ENCODE measurements at places on chromosomes 16 and 17.

GRCh38 chr16:80948886-80949493 lies 57.7 kb downstream of the CMC2 start:
- no peak for DNase-seq

DNA sequence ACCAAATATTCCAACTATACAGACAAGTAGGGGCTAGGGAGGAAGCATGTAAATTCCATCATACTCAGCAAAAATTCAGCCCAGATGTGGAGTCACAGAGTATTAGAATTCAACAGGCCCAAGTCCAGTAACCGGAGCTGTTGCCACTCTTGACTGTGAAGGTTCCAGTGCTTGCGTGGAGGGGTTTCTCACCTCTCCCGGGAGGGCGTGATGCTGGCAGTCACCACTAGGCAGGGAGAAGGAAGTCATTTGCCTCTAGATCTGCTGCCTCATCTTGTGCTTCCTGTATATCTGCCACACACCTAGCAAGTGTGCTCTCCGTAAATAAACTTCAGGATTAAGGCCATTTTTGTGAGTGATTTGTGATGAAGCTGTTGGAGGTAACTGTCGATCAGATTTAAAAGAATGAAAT lies 1.0 kb upstream of the CKLF start:
- peak; percentile 37 for DNase-seq

GRCh38 chr17:81376946-81377714 lies 18.1 kb upstream of the BAHCC1 start:
- DNase-seq, result no peak

DNA sequence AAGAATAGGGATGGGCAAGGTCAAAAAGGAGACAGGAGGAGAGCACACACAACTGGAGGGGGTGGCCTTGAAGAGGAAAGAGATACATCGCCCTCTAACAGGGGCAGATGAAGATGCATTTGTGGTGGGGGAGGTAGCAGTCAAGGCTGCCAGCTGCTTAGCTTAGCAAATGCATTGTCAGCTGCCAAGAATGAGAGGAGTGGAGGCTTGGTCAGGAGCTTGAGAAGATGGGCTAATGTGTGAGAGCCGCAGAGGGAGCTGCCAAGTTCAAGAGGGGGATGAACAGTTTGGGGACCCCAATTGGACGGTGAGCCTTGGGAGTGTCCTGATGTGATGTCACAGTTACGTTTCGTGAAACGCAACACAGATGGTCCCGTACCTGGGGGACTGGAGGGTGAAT lies 28.9 kb upstream of the GNA13 start:
- no peak for DNase-seq

Data from stimulated activated CD4-positive, alpha-beta T cell treated with anti-CD3 and anti-CD28 coated beads, Interleukin-1b, Interleukin-23, amount 100 ng/mL, for 24 hours (primary cell).